Cerebellar nuclear complex (tissue), 1 donor: ENCODE measurements at places on chromosomes 1 and 21.

DNA sequence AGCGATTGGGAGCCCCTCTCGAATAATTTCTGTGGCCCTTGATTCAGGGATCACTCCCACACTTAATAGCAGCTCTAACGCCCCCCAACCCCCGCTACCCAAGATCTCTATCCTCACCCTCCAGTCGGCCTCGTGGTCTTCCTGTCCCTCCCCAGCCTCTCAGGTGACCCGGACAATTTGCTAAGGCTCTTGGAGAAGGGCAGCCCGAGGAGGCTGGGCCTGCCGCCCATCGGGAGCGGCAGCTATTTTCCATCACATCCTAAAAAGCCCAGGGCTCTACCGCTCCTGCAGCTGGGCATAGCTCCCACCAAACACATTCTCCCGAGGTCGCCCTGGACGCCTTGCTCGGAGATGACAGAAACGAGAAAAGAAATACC, 12.0 kb upstream of the PHLDA3 start:
- DNase-seq: no peak

- no peak for DNase-seq
Measured at GRCh38 chr1:181175356-181175910, 86.9 kb downstream of the IER5 start.

DNA sequence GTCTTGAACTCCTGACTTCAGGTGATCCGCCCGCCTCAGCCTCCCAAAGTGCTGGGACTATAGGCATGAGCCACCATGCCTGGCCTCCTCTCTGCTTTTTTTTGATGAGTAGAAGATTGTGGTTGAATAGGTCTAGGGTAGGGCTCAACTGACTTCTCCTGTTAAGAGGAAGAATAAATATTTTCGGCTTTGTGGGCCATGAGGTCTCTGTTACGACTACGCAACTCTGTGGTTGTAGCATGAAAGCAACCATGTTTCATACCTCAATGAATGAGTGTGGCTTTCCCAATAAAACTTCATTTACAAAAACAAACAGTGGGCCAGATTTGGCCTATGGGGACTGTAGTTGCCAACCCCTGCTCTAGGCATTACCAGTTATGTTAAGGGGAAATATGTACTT, 67.8 kb downstream of the NID1 start:
- no peak for DNase-seq

- no peak for DNase-seq
Measured at GRCh38 chr1:186474208-186474607, 13.3 kb upstream of the PDC start.

GRCh38 chr1:237873487-237874211, 17.1 kb downstream of the ZP4 start:
- DNase-seq: no peak

DNA sequence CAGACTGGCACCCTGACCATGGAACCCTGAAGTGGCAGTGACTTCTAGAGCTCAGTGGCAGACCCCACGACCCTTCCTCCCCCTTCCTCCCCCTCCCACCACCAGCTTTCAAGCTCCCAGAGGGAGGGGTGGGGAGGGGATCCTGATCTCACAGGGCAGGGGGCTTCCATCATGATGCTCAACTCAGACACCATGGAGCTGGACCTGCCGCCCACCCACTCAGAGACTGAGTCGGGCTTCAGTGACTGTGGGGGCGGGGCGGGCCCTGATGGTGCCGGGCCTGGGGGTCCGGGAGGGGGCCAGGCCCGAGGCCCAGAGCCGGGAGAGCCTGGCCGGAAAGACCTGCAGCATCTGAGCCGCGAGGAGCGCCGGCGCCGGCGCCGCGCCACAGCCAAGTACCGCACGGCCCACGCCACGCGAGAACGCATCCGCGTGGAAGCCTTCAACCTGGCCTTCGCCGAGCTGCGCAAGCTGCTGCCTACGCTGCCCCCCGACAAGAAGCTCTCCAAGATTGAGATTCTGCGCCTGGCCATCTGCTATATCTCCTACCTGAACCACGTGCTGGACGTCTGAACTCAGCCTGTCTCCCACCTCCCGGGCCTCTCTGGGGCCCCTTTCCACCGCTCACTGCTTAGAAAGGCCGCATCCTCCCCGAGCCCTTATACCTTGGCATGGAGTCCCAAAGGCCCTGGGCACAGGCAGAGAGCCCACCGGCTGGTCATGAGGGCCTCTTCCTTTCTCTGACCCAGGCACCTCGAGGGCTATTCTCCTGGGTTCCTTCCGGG, 3.9 kb downstream of the NHLH1 start:
- DNase-seq: no peak

GRCh38 chr1:111332190-111332589, 41.5 kb downstream of the CHIA start:
- DNase-seq: no peak

GRCh38 chr1:233916706-233917105, 12.2 kb downstream of the SLC35F3 start:
- DNase-seq: no peak

DNA sequence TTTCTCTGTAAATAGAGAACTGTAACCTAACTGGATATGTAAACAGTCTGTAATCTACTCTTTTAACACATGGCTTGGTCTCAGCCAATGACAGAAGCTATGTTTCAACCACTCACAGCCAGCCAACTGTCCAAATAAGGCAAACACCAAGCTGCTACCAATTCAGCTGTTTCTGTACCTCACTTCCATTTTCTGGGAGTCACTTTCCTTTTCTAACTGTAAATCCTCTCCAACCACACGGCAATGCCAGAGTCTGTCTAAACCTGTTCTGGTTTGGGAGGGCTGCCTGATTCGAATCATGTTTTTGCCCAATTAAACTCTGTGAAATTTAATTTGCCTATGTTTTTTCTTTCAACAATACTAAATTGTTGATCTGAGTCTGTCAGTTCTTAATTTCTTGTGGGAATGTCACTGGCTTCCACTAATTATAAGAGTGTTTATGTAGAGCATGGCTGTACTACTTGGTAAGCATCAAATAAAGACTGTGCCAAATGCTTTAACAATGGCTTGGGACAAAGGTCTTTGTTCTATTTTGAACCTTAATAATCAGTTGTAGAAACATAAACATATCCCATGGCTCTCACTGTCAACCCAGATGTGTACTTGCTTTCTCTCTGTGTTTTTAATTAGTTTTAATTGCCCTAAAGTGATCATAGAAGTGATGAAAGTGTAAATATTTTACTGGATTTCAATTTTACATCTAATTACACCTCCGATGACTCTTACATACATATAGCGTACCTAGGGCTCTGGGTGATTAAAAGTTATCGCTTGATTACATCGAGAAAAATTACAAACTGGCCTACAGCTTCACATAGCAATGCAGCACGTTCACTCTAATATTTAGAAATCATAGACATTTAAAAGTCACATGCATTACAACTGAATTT, 1144.6 kb upstream of the TMPRSS15 start:
- no peak for DNase-seq

- no peak for DNase-seq
Measured at GRCh38 chr1:104196136-104196535, 446.4 kb downstream of the AMY1C start.

- no peak for DNase-seq
Measured at GRCh38 chr21:28822486-28823335, 170.0 kb downstream of the LTN1 start.
